Endodermal cell (in vitro differentiated cells): ENCODE measurements at places on chromosomes 7 and 10.

DNA sequence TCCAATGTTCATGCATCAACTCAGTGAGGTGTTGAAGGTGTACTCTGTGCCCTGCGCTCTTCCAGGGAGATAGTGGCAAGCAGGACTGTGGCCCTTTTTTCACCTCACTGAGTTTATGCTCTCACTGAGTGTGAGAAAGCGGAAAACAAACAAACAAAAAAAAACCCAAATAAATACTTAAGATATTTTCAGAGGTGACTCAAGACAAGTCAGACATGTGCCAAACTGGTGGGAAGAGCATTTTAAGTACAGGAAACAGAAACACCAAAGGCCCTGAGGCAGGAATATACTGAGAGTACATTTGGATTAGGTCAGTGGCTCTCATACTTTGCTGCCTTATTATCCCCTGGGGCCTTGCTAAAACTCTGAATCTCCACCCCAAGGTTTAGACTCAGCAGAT is 111.9 kb upstream of the IGFBP3 start:
- no peak for DNase-seq
- no peaks in the 10 kb centered on the region for H3K4me1 ChIP-seq
- H3K36me3 ChIP-seq, result no peaks in the 10 kb centered on the region
- no peak overlapping the region for H3K4me3 ChIP-seq

- no peak overlapping the region for H3K4me3 ChIP-seq
- H3K4me1 ChIP-seq, result peaks cover 2% of the 10 kb centered on the region
- no peak overlapping the region for H3K27ac ChIP-seq
- no peak for DNase-seq
- H3K27me3 ChIP-seq, result no peaks in the 10 kb centered on the region
Measured at GRCh38 chr10:94011296-94011695, 17.6 kb downstream of the PLCE1 start.

DNA sequence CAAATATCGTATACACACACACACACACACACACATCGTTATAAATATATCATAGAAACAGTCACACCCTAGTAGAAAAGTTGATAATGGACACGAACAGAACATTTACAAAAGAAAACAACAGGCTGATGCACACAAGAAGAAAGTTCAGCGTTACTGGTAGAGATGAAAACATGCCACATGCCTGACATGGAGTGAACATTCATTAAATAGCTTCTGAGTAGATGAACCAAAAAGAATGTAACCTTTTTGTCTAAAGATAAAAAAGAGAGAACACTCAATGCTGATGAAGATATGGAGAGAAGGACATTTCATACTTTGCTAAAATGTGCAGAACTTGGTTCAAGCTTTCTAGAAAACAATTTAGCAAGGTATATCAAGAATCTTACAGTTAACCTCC is 173.4 kb upstream of the KLF14 start:
- H3K4me3 ChIP-seq, result no peak overlapping the region
- H3K27ac ChIP-seq, result no peak overlapping the region
- no peaks in the 10 kb centered on the region for H3K27me3 ChIP-seq
- H3K4me1 ChIP-seq, result peaks cover 14% of the 10 kb centered on the region

DNA sequence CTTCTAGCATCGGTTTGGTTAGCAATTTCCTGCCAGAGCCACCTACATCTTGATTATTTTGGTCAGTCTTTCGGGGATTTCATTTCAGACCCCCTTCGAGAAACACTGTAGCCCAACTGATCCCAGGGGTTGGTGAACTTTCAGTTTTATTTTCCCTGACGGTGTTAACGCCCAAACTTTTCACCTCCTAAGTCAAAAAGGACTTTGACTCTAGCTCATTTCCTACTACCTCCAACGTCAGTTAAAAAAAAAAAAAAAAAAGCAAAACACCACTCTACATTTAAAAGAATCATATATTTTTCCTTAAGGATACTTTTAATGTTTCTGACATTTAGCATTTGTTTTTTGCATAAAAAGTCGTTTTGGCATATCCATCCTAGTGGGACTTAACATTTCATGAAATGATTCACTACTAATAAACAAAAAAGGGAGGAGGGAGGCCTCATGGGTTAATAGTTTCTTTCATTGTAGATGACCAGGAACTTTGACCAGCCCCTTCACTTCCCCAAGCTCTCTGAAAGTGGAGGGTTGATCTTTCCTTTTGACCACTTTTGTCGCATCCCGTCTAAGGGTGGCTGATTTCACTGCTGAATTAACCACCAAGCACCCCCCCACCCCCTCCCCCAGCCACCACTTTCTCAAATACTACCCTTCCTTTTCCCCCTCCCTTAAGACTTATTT is 764 bp upstream of the TCF7L2 start:
- peak overlapping the region; percentile 63 for H3K4me3 ChIP-seq
- peaks cover 13% of the 10 kb centered on the region for H3K36me3 ChIP-seq
- peak overlapping the region; percentile 55 for H3K27ac ChIP-seq
- peaks cover 4% of the 10 kb centered on the region for H3K4me1 ChIP-seq
- H3K27me3 ChIP-seq, result no peaks in the 10 kb centered on the region

GRCh38 chr7:151254316-151254715 is 5.8 kb upstream of the SMARCD3 start:
- peaks cover 22% of the 10 kb centered on the region for H3K4me1 ChIP-seq
- no peaks in the 10 kb centered on the region for H3K27me3 ChIP-seq
- no peak overlapping the region for H3K4me3 ChIP-seq
- no peak overlapping the region for H3K27ac ChIP-seq
- DNase-seq, result no peak
- no peaks in the 10 kb centered on the region for H3K36me3 ChIP-seq

- no peaks in the 10 kb centered on the region for H3K36me3 ChIP-seq
- peak; percentile 90 for DNase-seq
- H3K4me3 ChIP-seq, result peak within 1 kb of the TSS; percentile 83
- H3K27ac ChIP-seq, result no peak within 1 kb of the TSS
Measured at GRCh38 chr10:5977471-5978229, at the start of gene IL15RA. IL15RA (minus strand) TSS chr10:5977543; CDS start chr10:5977492, 51 bp downstream.
